Omental fat pad (tissue), 4 donors: ENCODE measurements at places on chromosomes 13 and 19. TPM values are rescaled to one million over a fixed set of nuclear protein-coding genes. Genes with fewer than 3 reads are reported as not detected.

The NR2F6 gene
- total RNA-seq: 16.9 TPM

GRCh38 chr19:12867120-12868099 lies 13.8 kb downstream of the DNASE2 start:
- DNase-seq: no peak

The HSH2D gene
- 1.0 TPM for total RNA-seq

- DNase-seq: no peak
Observed at GRCh38 chr13:40206241-40207000, 460.0 kb downstream of the FOXO1 start.

- no peak for DNase-seq
Observed at GRCh38 chr19:31444931-31445330, 95.7 kb upstream of the TSHZ3 start.

- DNase-seq: no peak
Observed at GRCh38 chr13:79671420-79671819, 190.5 kb downstream of the NDFIP2 start.

The KL gene
- 1.9 TPM for total RNA-seq

- DNase-seq: no peak
Observed at GRCh38 chr19:1526979-1527649, 3.2 kb downstream of the PLK5 start.
